ENCODE measurements at places on chromosomes 2 and 18.
A peak's percentile ranks its signal among the peaks of the same experiment; 100 is the strongest.

DNA sequence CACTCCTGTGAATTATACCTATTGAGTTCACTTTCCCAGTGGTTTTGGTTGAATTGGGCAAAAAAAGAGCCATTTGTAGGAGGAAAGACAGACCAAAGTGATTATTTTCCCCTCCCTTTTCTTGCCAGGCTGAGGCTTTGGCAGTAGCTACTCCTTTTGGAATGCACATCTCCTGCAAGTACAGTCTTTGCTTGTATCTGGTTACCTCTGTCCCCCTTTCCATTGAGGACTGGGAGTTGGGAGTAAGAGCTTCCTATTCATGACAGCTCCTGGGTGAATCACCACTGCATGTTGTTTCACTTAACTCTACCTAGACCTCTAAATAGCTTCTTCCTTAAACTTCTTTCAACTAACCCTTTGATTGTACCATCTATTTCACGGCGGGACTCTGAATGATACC is 695.3 kb upstream of the ZNF804A start:
- no peak for DNase-seq

DNA sequence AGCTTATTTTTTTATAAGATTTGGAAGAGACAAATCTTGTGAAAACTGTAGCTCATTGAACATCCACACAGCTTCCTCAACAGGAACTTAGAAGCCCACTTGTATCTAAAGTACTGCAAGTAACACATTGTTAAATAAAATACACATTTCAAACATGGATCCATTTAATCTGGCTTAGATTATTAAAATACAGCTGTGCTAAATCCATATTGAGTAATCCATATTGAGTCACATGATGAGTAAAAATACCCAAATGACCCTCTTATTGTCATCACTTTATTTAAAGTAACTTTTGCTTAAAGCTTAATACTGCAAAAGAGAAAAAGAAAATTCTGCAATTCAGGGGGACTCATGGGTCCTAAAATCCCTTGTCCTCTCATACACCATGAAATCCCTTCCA is 133.3 kb downstream of the OSR1 start:
- DNase-seq = no peak

- no peak for DNase-seq
Observed at GRCh38 chr2:44980751-44981713, 28.2 kb downstream of the SIX2 start.

DNA sequence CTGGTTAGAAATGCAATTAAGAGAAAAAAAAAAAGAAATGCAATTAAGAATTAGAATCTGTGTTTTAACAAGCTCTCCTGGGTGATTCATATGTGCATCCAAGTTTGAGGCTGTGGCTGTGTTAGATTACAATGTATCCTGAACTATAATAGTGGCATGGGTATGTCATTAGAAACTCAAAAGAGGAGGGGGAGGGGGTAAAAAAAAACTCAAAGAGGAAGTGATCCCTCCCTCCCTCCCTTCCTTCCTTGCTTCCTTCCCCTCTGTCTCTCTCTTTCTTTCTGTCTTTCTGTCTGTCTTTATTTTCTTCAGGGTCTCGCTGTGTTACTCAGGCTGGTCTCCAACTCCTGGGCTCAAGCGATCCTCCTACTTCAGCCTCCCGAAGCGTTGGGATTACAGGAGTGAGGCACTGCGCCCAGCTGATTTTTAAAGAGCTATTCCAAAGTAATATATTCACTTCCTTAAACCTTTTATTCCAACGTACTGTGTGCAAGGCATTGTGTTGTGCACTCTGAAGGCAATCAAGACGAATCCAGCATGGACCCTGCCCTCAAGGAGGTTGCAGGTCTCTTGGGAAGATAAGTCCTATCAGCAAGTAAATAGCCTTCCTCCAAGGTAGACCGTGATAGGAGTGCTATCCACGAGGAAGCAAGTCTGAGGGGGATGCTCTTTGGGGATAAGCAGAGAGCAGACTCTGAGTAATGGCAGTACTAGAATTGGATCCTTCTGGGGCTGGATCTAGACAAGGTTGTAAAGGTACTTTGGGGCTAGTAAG is 35.9 kb upstream of the MCFD2 start:
- DNase-seq = no peak

DNA sequence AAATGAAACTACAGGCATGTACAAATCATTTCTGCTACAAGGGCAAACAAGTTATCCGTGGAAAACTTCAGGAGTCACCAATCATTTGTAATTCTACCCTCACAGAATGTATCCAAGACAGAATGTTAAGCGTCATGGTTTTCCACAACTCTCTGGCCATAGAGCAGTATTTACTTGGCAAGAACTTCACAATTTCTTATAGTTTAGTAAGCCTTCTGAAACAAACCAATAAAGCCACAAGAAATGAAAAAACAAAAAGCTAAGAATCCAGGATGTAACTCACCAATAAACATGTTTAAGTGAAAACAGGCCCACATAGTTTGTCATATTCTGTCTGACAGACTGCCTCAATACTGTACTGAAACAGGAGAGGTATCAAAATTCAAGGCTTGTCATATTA is 70.3 kb downstream of the LNPK start:
- no peak for DNase-seq

- no peak for DNase-seq
Observed at GRCh38 chr2:7557376-7557775, 640.2 kb downstream of the RNF144A start.

- no peak for DNase-seq
Observed at GRCh38 chr2:157893611-157894010, 17.5 kb upstream of the ACVR1 start.

- peak; percentile 37 for DNase-seq
Observed at GRCh38 chr2:46337208-46337994, 40.2 kb downstream of the EPAS1 start.

DNA sequence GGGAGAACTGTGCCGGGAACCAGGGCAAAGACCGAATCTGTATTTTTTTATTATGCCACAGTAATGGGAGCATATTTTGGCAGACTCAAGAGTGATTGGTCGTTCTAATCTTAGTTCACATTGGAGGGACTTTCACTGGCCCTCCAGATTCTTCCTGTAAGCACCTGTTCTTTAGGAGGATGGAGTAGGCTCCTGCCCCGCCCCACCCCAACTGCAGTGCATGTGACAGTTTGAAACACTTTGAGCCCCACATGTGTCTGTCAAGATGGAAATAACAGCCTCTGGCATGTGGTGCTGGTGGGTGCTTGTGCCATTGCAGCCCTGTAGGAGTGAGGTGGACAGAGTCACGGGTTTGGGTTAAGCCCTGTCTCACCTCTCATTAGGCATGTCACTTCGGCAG is 43.3 kb upstream of the TXNDC2 start:
- no peak for DNase-seq

DNA sequence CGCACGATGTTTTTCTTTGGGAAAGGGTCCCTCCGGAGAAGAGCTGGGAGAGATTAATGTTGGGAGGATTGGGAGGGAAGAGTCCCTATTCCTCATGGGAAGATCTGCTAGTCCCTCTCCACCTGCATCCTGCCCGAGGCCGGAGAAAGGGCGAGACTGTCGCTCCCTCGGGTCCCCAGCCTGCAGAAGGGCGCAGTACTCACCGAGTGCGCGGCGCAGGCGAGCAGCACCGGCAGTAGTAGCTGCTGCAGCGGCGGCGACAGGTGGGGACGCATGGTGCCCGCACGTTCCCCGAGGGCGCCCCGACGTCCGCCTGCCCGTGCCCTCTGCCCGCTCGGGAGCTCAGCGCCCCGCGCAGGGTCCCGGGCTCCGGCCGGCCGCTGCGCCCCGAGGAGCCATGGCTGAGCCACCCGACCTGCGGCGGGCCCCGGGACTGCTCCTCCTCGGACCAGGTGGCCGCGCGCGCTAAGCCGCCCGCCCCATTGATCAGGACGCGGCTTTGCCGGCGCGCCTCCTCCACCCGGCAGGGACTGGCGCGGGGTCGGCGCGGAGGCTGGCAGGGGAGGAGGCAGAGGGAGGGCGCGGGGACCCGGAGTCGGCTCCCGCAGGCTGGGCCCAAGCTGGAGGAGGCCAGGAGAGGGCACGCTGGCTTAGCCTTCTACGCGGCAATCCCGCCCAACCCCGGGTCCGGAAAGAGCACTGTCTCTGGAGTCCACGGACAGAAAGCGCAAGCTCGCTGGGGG is at the start of gene SCTR:
SCTR (minus strand) TSS at position 532 of the 743 bp plus-strand sequence; CDS start at position 275, 257 bp downstream.
- DNase-seq = no peak

- DNase-seq = no peak
Observed at GRCh38 chr2:217622205-217623060, 380.4 kb downstream of the TNS1 start.

DNA sequence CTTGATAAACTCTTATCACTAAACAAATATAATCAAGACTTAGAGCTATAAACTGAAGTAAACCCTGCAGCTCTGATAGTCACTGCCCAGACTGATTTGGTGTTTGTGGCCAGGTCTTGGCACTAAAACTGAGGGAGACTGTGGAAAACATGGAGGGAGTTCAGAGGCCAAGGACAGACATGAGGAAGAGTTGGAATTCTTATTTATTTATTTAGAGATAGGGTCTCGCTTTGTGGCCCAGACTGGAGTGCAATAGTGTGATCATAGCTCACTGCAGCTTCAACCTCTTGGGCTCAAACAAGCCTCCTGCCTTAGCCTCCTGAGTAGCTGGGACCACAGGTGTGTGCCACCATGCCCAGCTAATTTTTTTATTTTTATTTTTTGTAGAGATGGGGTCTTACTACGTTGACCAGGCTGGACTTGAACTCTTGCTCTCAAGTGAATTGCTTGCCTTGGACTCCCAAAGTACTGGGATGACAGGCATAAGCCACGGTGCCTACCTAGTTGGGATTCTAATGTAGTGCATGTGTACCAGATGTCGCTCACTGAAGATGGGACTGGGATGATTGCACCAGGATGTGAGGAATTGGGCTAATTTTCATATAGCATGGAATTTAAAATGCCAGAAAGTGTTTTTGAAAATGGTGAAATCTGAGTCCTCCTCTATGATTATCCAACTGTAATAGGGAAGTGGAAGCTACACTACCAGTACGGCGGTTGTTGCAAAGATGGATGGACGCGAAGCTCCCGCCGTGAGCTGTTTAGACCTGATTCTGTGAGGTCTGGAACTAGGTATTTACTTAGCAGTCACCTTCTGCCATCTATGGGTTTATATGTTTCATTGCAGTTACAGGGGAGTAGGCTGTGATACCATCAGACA is 52.7 kb upstream of the CTLA4 start:
- DNase-seq = peak; percentile 82

DNA sequence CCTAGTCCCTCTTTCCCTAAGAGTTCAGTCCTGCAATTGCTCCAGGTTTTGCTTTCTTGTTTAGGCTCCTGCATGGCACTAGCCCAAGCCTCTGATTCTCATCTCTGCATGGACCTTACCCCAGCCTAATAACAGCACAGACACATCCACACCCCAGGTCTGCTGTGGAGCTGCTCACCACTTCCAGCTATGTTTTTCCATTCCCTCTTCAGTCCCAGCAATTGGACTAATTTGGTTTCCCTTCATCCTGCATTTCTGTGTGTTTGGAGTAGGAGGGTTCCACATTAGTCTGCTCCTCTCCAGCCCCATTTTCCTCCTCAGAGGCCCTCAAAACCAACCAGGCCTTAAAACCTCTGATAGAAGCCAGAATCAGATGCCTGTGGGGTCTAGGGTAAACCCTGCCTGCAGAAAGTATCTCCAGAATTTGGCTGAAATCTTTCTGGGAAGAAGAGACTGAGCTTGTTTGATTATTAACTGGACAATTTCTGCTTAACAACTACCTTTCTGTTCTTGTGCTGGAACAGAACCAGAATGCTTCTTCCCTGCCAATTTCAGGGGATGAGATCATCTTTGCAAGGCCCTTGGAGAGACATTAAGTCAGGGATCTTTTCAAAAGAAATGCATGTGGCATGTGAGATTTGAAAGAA is 95.9 kb downstream of the GFPT1 start:
- DNase-seq = no peak

DNA sequence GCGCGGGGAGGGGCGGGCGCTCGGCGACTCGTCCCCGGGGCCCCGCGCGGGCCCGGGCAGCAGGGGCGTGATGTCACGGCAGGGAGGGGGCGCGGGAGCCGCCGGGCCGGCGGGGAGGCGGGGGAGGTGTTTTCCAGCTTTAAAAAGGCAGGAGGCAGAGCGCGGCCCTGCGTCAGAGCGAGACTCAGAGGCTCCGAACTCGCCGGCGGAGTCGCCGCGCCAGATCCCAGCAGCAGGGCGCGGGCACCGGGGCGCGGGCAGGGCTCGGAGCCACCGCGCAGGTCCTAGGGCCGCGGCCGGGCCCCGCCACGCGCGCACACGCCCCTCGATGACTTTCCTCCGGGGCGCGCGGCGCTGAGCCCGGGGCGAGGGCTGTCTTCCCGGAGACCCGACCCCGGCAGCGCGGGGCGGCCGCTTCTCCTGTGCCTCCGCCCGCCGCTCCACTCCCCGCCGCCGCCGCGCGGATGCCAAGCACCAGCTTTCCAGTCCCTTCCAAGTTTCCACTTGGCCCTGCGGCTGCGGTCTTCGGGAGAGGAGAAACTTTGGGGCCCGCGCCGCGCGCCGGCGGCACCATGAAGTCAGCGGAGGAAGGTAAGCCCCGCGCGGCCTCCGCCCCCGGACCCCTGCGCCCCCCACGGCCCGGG is at the start of gene NFATC1:
NFATC1 (plus strand) TSS at position 170 of the 644 bp plus-strand sequence; CDS start at position 465, 295 bp downstream.
- DNase-seq = peak; percentile 95

DNA sequence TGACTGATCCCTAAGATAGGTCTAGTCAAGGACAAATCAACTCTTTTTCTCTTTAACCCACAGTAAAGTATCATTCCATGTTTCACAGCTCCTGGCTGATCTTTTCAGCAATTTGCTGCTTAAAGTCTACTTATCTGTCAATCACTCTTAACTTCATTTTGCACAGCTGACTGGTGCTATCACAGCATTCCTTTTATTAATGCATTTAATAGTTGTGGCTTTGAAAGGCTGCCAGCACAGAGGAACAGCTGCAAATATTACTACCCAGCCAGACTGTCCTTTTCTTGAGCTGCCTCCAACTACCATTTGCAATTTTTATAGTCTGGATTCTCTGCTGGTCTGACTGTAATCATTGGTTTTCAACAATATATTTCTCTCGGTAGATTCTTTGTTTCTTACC is 303.5 kb downstream of the STK39 start:
- no peak for DNase-seq

DNA sequence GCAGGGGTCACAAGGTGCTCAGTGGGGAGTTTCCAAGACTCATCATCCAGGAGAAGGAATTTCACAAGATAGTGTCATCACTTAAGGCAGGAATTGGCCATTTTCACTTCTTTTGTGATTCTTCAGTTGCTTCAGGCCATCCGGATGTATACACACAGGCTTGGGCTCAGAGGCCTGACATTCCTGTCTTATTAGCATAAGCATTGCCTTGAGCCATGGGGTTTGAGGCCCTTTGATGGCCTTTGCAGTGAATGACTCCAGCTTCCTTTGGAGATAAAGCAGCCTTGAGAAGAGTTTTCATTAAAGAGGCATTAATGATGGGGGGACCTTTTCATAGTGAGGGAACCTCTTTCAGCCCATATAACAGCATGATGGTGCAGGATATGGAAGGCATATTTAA is 366.0 kb upstream of the CNTNAP5 start:
- no peak for DNase-seq

DNA sequence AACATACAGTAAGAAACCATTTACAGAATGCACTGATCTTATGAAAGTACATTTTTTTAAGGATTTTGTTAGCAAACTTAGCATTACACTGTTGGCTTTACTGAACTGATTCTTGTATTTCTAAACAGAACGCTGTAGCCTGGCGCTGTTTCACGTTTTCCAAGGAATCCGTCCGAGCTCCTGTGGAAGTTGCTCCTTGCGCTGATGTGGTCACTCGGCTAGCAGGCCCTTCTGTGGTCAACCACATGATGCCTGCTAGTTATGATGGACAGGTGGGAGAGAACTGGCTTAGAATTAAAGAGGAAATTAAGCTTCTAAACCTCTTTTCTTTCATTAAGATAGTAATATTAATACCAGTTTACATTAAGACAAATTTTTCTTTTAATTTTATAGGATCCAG is 76.8 kb downstream of the CEP192 start:
- DNase-seq = no peak

- DNase-seq = no peak
Observed at GRCh38 chr2:206389164-206389563, 54.2 kb upstream of the ADAM23 start.
